Breast epithelium (tissue), 4 donors: ENCODE measurements at places on chromosomes 5 and 9.

DNA sequence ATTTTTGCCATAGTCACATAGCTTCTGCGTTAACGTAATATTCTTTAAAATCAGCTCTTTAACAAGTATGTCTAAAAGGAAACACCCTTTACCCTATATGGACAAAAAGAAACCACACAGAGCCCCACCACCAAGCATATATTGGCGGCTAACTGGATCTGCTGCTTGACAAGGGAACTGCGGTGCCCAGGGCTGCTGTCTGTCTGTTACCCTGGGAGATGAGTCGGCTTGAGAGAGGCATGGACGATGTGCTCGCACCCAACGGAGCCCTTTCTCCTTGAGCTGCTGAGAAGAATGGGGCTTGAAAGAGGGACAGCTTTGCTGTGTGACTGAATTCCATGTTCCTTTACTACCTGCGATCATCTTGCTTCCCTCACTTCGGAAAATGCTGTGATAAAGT, 158.6 kb upstream of the SHB start:
- no peaks in the 10 kb centered on the region for H3K36me3 ChIP-seq
- DNase-seq: no peak
- H3K4me1 ChIP-seq: no peaks in the 10 kb centered on the region
- peak overlapping the region; percentile 51 for H3K4me3 ChIP-seq
- no peaks in the 10 kb centered on the region for H3K27me3 ChIP-seq
- H3K27ac ChIP-seq: peak overlapping the region; percentile 62

GRCh38 chr5:77645158-77645994, 6.9 kb upstream of the OTP start:
- H3K27ac ChIP-seq: no peak overlapping the region
- no peak for DNase-seq
- peaks cover 70% of the 10 kb centered on the region for H3K27me3 ChIP-seq

- no peaks in the 10 kb centered on the region for H3K4me1 ChIP-seq
- no peak overlapping the region for H3K4me3 ChIP-seq
- DNase-seq: no peak
- no peaks in the 10 kb centered on the region for H3K27me3 ChIP-seq
- no peak overlapping the region for H3K27ac ChIP-seq
Measured at GRCh38 chr5:127320032-127320965, 29.7 kb downstream of the MEGF10 start.

DNA sequence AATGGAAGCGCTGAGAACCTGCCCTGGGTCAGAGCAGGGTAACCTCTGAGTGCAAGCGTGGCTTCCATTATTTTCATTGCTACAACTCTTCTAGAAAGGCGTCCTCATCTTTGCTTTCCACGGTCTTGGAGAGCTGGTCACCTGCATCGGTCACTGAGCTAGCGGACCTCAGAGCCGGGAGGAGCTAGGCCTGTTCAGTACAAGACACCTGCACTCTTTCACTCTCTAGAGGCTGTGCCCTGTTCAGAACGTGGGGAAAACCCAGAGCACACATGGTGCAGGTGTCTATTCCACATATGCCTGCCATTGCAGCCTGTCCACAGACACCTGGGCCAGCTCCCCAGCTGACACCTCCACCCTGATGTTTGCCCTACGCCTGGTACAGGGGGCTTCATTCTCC, 147.8 kb upstream of the IRX2 start:
- no peak for DNase-seq
- no peaks in the 10 kb centered on the region for H3K27me3 ChIP-seq
- H3K27ac ChIP-seq: no peak overlapping the region
- H3K4me3 ChIP-seq: no peak overlapping the region
- H3K36me3 ChIP-seq: no peaks in the 10 kb centered on the region

GRCh38 chr5:157400741-157401495, 59.1 kb upstream of the NIPAL4 start:
- no peak overlapping the region for H3K4me3 ChIP-seq
- no peaks in the 10 kb centered on the region for H3K4me1 ChIP-seq
- no peak for DNase-seq
- H3K27ac ChIP-seq: no peak overlapping the region
- H3K27me3 ChIP-seq: no peaks in the 10 kb centered on the region

- no peak overlapping the region for H3K4me3 ChIP-seq
- H3K27ac ChIP-seq: no peak overlapping the region
- no peaks in the 10 kb centered on the region for H3K4me1 ChIP-seq
- peak; percentile 37 for DNase-seq
- no peaks in the 10 kb centered on the region for H3K36me3 ChIP-seq
Measured at GRCh38 chr5:167814828-167815227, 476.6 kb upstream of the WWC1 start.

GRCh38 chr9:77965445-77966123, 66.0 kb downstream of the GNAQ start:
- no peak for DNase-seq
- H3K27ac ChIP-seq: no peak overlapping the region
- no peaks in the 10 kb centered on the region for H3K27me3 ChIP-seq
- peaks cover 12% of the 10 kb centered on the region for H3K4me1 ChIP-seq

- H3K27ac ChIP-seq: no peak overlapping the region
Measured at GRCh38 chr9:94490465-94490864, 64.4 kb upstream of the PCAT7 start.

GRCh38 chr9:37029776-37030610, 4.1 kb downstream of the PAX5 start:
- peaks cover 99% of the 10 kb centered on the region for H3K27me3 ChIP-seq
- no peak for DNase-seq
- H3K4me1 ChIP-seq: peaks cover 10% of the 10 kb centered on the region
- no peak overlapping the region for H3K27ac ChIP-seq
- no peak overlapping the region for H3K4me3 ChIP-seq

- no peaks in the 10 kb centered on the region for H3K27me3 ChIP-seq
- no peaks in the 10 kb centered on the region for H3K4me1 ChIP-seq
- DNase-seq: peak; percentile 90
- peak within 1 kb of the TSS; percentile 88 for H3K27ac ChIP-seq
- peak within 1 kb of the TSS; percentile 60 for H3K4me3 ChIP-seq
Measured at GRCh38 chr5:150412319-150413175, at the start of gene CD74. CD74 (minus strand) TSS chr5:150412910; CDS start chr5:150412749, 161 bp downstream.

DNA sequence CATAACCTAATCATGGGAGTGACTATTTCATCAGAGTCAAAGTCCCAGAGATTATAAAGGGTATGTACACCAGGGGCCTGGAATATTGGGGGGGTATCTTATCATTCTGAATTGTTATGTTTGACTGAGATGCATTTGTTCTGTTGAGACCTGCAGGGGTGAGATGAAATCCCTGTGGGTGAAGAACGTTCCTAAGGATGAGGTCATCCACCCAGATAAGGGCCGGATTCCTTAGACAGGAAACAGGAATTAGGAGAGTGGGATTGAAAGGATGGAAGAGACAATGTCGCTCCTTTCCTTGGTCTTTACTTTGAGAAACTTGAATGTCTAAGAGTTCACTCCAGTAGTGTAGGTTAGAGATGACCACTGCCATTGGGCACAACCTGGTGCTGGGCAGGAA, 54.7 kb downstream of the GAS1 start:
- H3K4me3 ChIP-seq: no peak overlapping the region
- DNase-seq: no peak
- H3K36me3 ChIP-seq: no peaks in the 10 kb centered on the region
- no peak overlapping the region for H3K27ac ChIP-seq

- H3K27me3 ChIP-seq: no peaks in the 10 kb centered on the region
- H3K27ac ChIP-seq: peak overlapping the region; percentile 89
- peaks cover 23% of the 10 kb centered on the region for H3K4me1 ChIP-seq
- no peaks in the 10 kb centered on the region for H3K36me3 ChIP-seq
Measured at GRCh38 chr5:179275941-179276837, 69.1 kb downstream of the ADAMTS2 start.

- H3K4me1 ChIP-seq: no peaks in the 10 kb centered on the region
- H3K4me3 ChIP-seq: no peak overlapping the region
- H3K27me3 ChIP-seq: no peaks in the 10 kb centered on the region
- no peak overlapping the region for H3K27ac ChIP-seq
- H3K36me3 ChIP-seq: no peaks in the 10 kb centered on the region
Measured at GRCh38 chr5:175590471-175590881, 67.4 kb upstream of the HRH2 start.

DNA sequence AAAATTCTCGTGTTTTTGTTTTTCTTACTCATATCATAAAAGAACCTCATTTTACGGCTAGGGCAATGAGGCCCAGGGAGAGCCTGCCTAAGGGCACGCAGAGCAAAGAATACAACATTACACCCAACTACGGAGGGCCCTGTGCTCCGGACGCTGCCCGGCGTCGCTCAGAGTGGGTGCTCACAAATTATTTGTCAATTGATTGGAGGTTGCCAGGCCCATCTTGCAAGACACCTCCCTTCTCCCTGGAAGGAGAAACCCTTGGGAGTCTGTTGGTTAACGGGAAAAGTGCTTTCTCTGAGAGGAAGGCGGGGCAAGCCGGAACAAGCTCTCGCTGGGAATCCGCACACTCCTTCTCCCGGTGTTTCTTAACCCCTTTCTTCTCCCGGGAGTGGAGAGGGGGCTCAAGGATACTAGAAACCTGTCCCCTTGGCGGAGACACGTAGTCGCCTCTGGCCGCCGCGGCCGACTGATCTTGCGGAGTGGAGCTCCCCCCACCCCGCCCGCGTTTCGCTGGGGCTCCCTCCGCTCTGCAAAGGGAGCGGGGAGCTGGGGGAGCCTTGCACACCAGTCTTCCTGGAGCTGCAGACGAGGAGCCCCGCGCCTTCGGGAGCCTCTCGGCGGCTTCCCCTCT, 599.3 kb upstream of the SGCD start:
- H3K4me1 ChIP-seq: peaks cover 6% of the 10 kb centered on the region
- no peak for DNase-seq
- no peak overlapping the region for H3K27ac ChIP-seq
- H3K27me3 ChIP-seq: no peaks in the 10 kb centered on the region
- H3K36me3 ChIP-seq: no peaks in the 10 kb centered on the region

GRCh38 chr5:42377496-42377895, 45.7 kb upstream of the GHR start:
- no peaks in the 10 kb centered on the region for H3K36me3 ChIP-seq
- H3K4me3 ChIP-seq: no peak overlapping the region
- no peak for DNase-seq
- H3K27me3 ChIP-seq: no peaks in the 10 kb centered on the region
- no peak overlapping the region for H3K27ac ChIP-seq

DNA sequence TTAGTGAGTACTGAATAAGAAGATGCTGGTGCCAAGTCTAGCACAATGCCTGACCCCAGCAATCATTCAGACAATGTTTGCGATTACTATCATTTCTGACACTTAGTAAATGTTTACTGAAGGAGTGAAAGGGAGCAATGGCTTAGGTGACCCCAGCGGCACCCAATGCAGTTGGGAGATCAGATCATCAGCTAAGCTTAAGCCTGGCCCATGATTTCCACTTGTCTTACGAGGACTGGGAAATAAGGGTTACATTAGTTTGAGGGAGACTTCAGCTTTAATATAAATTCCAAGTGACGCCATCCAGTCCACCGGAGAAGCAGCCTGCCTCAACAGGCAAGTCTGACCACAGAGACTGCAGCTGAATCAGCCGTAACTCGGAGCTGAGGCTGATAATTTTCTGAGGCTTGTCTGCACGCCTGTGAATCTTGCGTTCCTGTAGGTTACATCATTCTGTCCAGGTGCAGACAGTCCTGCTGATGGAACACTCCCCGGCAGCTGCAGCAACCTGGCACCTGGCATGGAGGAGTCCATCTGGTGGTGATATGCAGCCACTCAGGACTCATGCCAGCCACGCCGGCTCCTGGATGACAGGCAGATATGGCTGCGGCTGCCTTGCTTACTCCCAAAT, 34.9 kb upstream of the FGF1 start:
- H3K4me1 ChIP-seq: peaks cover 9% of the 10 kb centered on the region
- H3K27ac ChIP-seq: peak overlapping the region; percentile 54
- no peaks in the 10 kb centered on the region for H3K27me3 ChIP-seq
- peak; percentile 60 for DNase-seq
- no peaks in the 10 kb centered on the region for H3K36me3 ChIP-seq

- H3K27ac ChIP-seq: no peak overlapping the region
- DNase-seq: no peak
- H3K27me3 ChIP-seq: no peaks in the 10 kb centered on the region
- H3K4me3 ChIP-seq: no peak overlapping the region
Measured at GRCh38 chr9:81112627-81113452, 576.5 kb downstream of the TLE1 start.

DNA sequence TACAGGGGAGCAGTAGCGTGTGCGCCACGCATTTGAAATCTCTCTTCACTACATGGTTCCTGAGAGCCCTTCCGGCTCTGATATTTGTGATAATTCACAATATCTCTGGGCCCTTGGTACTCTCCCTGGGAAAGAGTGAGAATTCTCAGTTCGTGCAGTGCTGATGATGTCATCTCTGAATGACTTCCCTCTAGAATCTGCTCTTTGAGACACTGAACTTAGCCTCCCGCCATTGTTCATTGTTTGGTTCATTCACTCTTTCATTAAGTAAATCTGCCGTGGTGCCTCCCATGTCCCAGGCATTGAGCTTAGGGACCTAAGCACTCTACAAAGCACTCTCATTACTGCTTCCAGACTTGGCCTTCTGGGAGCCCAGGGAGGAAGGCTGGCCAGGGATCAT, 94.0 kb downstream of the PPARGC1B start:
- H3K27me3 ChIP-seq: no peaks in the 10 kb centered on the region
- DNase-seq: no peak

DNA sequence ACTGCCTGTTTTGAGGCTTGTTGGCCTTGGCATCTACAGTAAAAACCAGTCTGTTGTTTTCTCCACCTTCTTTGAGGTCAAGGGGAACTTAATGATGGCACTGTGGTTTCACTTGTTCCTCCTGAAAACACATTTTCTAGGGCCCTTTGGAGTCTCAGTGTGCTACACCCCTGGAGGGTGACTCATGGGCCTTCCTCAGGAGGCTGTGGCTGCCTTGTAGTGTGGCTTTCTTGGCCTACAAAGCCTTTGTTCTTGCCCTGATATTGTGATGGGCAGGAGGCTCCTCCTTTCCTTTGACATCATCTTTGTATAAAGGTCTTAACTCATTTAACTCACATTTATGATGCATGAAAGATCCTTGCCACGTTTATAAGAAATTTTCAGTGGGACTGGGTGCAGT, 56.3 kb upstream of the GPBP1 start:
- no peaks in the 10 kb centered on the region for H3K27me3 ChIP-seq
- no peak for DNase-seq
- H3K36me3 ChIP-seq: no peaks in the 10 kb centered on the region
- H3K4me1 ChIP-seq: no peaks in the 10 kb centered on the region
- no peak overlapping the region for H3K27ac ChIP-seq
- no peak overlapping the region for H3K4me3 ChIP-seq
